Sigmoid colon (tissue), 7 donors: ENCODE measurements at places on chromosomes 7 and 10. TPM values are rescaled to one million over a fixed set of nuclear protein-coding genes. Genes with fewer than 3 reads are reported as not detected.
A peak's percentile ranks its signal among the peaks of the same experiment; 100 is the strongest.

GRCh38 chr7:32659853-32660252, 164.6 kb downstream of the AVL9 start:
- H3K4me3 ChIP-seq, result no peak overlapping the region
- no peak overlapping the region for H3K27ac ChIP-seq
- no peaks in the 10 kb centered on the region for H3K27me3 ChIP-seq
- H3K36me3 ChIP-seq, result no peaks in the 10 kb centered on the region

DNA sequence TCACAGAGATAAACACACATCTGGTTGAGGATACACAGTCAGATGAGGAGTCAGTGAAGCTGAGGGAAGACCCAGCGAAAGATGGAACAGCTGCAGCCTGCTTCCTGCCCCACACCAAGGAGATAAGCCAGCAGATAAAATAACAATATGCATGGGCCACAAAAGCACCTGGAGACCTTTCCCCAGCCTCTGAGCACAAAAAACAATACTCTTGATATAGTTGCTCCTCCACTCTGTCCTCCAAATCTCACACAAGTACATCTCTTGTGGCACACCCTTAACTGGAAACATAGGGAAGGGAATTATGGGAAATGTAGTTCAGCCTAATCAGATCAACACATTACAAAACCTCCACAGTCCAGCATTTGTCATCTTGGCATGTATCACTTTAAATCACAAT, 9.7 kb upstream of the FHIP2A start:
- no peak overlapping the region for H3K4me3 ChIP-seq
- H3K27ac ChIP-seq, result no peak overlapping the region
- no peaks in the 10 kb centered on the region for H3K27me3 ChIP-seq
- H3K36me3 ChIP-seq, result no peaks in the 10 kb centered on the region
- DNase-seq, result no peak

DNA sequence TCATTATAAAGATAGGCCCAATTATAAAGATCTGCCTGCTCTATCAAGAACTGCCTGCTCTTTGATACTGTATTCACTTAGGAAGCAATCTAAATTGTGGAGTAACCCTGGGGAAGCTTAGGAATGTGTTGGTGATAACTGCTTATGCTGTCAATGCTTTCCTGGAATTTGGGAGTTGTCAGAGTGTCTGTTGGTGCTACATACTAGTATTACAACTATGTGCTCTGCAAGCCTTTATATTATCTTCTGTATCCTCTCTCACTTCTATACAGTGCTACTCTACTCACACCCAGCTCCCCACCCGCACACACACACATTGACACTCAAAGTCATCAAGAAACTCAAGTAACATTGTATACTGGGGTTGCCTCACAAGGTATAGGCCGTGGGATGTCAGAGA, 6.1 kb downstream of the ZNF277 start:
- no peaks in the 10 kb centered on the region for H3K4me1 ChIP-seq
- no peaks in the 10 kb centered on the region for H3K36me3 ChIP-seq
- no peaks in the 10 kb centered on the region for H3K27me3 ChIP-seq
- no peak for DNase-seq
- no peak overlapping the region for H3K4me3 ChIP-seq
- no peak overlapping the region for H3K27ac ChIP-seq

GRCh38 chr10:6019010-6019782, 41.9 kb upstream of the IL15RA start:
- no peak overlapping the region for H3K4me3 ChIP-seq
- DNase-seq, result no peak
- H3K4me1 ChIP-seq, result no peaks in the 10 kb centered on the region

DNA sequence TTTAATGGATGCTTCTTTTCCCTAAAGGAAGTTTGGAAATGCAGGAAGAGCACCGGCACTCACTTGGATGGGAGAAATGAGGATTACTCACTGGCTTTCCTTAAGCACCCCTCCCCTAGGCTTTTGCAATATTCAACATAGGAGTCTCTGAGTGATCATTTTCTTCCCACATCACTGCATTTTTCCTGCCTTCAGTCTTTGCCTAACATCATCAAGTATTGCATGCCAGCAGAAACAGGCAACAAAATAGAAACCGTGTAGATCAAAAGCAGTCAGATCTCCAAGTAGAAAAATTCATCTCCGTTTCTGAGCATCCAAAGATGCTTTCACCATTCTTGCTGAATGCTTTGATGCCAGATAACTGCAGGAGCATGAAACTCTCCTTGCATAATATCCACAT, 119.9 kb downstream of the ADCYAP1R1 start:
- no peaks in the 10 kb centered on the region for H3K27me3 ChIP-seq
- DNase-seq, result no peak
- H3K4me1 ChIP-seq, result no peaks in the 10 kb centered on the region
- no peaks in the 10 kb centered on the region for H3K36me3 ChIP-seq
- H3K4me3 ChIP-seq, result no peak overlapping the region

Gene FAM25G
- not detected for total RNA-seq

DNA sequence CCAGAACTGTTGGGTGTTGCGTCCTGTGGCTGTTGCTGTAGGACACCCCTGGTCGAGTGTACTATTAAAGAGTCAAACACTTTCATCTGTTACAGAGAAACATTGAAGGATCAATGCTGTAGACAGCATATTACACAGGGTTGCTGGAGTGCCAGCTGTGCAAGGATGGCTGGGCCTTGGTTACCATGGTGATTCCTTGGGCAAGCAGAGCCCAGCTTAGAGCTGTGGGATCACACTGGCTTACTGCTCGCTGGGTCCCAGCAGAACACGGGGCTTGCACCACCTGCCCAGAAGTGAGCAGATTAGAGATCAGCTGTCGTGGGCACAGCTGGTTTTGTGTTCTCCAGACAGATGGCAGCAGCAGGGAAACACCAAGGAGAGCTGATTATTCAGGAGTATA, 76.0 kb downstream of the GPR141 start:
- H3K36me3 ChIP-seq, result no peaks in the 10 kb centered on the region
- H3K27ac ChIP-seq, result no peak overlapping the region
- no peaks in the 10 kb centered on the region for H3K27me3 ChIP-seq
- no peaks in the 10 kb centered on the region for H3K4me1 ChIP-seq
- DNase-seq, result no peak

DNA sequence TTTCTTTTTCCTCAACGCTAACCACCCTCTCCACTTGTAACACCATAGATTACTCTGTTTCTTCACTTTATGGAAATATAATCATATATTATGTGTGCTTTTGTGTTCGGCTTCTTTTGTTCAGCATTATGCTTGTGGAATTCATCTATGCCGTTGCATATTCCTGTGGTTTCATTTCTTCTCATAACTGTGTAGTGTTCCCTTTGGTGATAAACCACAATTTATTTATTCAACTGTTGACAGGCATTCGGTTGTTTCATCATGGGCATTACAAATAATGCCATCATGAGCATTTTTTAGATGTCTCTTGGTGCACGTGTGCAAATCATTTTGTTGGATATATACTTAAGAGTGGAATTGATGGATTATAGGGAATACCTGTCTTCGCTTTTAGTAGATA, 12.1 kb downstream of the AVL9 start:
- H3K36me3 ChIP-seq, result no peaks in the 10 kb centered on the region
- H3K4me1 ChIP-seq, result peaks cover 5% of the 10 kb centered on the region
- DNase-seq, result no peak
- H3K27me3 ChIP-seq, result no peaks in the 10 kb centered on the region

Gene GPR26
- not detected for total RNA-seq

DNA sequence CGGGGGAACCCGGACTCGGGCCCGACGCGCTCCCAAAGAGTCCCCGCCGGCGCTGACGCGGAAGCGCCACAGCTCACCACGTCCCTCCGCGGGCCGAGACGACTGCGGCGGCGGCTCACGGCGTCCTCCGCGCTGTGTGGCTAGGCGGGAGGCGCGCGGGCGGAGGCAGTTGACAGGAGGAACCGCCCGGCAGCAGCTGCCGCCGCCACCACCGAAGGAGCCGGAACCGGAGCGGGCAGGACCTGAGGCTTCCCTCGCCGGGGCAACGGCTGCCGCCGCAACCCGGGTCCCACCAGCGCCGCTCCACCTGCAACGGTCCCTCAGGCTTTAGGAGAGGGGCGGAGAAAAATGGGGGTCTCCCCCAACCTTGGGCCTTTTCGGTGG, 334 bp downstream of the ZNF800 start:
- H3K27ac ChIP-seq, result peak overlapping the region; percentile 97
- peak overlapping the region; percentile 94 for H3K4me3 ChIP-seq
- H3K36me3 ChIP-seq, result peaks cover 7% of the 10 kb centered on the region

GRCh38 chr10:43138757-43139241, 554 bp downstream of the CSGALNACT2 start:
- H3K27ac ChIP-seq, result peak overlapping the region; percentile 99
- H3K27me3 ChIP-seq, result no peaks in the 10 kb centered on the region
- H3K36me3 ChIP-seq, result no peaks in the 10 kb centered on the region
- peaks cover 19% of the 10 kb centered on the region for H3K4me1 ChIP-seq
- no peak for DNase-seq
- peak overlapping the region; percentile 92 for H3K4me3 ChIP-seq

- no peak overlapping the region for H3K27ac ChIP-seq
- H3K27me3 ChIP-seq, result no peaks in the 10 kb centered on the region
- no peaks in the 10 kb centered on the region for H3K4me1 ChIP-seq
- no peak overlapping the region for H3K4me3 ChIP-seq
Observed at GRCh38 chr10:89814278-89814677, 112.9 kb downstream of the KIF20B start.

Gene HPSE2
- total RNA-seq, result 11.8 TPM

- no peaks in the 10 kb centered on the region for H3K36me3 ChIP-seq
- no peaks in the 10 kb centered on the region for H3K4me1 ChIP-seq
- DNase-seq, result no peak
- no peak overlapping the region for H3K4me3 ChIP-seq
- no peak overlapping the region for H3K27ac ChIP-seq
- H3K27me3 ChIP-seq, result no peaks in the 10 kb centered on the region
Observed at GRCh38 chr7:1848911-1849311, 178.8 kb downstream of the ELFN1 start.

Gene HOXA2
- 3.0 TPM for total RNA-seq

GRCh38 chr7:121323515-121324302, 5.1 kb upstream of the WNT16 start:
- peaks cover 14% of the 10 kb centered on the region for H3K27me3 ChIP-seq
- H3K36me3 ChIP-seq, result no peaks in the 10 kb centered on the region
- H3K27ac ChIP-seq, result no peak overlapping the region
- DNase-seq, result no peak

- H3K4me3 ChIP-seq, result no peak overlapping the region
- H3K36me3 ChIP-seq, result no peaks in the 10 kb centered on the region
- DNase-seq, result no peak
Observed at GRCh38 chr10:27661514-27662286, 83.9 kb downstream of the MKX start.

- peak; percentile 88 for DNase-seq
- no peaks in the 10 kb centered on the region for H3K4me1 ChIP-seq
- H3K27me3 ChIP-seq, result no peaks in the 10 kb centered on the region
- H3K36me3 ChIP-seq, result no peaks in the 10 kb centered on the region
Observed at GRCh38 chr7:135253851-135254771, 20.5 kb downstream of the STRA8 start.

GRCh38 chr10:123496996-123497660, 169.0 kb upstream of the GPR26 start:
- H3K4me3 ChIP-seq, result no peak overlapping the region
- DNase-seq, result no peak
- no peaks in the 10 kb centered on the region for H3K36me3 ChIP-seq
- no peaks in the 10 kb centered on the region for H3K27me3 ChIP-seq
- H3K4me1 ChIP-seq, result no peaks in the 10 kb centered on the region
- H3K27ac ChIP-seq, result no peak overlapping the region

Gene C10orf143
- total RNA-seq, result 8.7 TPM

Gene CXCL12
- total RNA-seq, result 81.9 TPM

DNA sequence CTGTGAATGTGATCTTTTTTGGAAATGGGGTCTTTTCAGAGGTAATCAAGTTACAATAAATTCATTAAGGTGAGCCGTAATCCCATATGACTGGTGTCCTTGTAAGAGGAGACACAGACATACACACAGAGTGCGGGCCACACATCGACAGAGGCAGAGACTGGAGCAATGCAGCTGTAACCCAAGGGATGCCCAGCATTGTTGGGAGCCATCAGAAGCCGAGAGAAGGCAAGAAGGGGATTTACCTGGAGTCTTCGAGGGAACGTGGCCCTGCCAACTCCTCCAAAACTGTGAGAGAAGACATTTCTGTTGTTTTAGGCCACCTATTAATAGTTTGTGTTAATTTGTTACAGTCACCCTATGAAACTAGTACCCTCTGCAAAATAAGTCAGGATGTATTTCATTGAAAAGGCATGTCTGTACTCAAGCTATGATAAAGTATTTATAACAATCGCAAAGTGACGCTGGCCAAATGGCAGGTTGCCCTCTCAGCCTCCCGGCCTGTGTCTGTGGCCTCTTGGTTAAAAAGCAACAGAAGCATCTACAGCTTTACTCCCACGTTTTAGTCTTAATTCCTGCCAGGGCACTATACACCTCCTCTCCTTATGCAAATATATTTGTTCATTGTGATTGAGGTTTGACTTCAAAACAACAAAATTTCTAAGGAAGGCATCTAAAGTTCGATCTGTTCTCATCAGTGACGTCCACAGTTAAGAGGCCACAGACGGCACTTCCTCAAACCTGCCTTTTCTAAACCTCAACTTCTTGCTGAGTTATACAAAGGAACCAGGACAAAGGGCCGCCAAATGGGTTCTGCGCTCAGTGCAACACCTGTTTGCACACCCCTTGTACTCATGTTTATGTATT, 46.8 kb downstream of the HIPK2 start:
- H3K4me3 ChIP-seq, result no peak overlapping the region
- H3K27me3 ChIP-seq, result no peaks in the 10 kb centered on the region
- no peak for DNase-seq
- H3K27ac ChIP-seq, result peak overlapping the region; percentile 56
- H3K36me3 ChIP-seq, result no peaks in the 10 kb centered on the region

- H3K36me3 ChIP-seq, result no peaks in the 10 kb centered on the region
- H3K4me3 ChIP-seq, result no peak overlapping the region
- no peaks in the 10 kb centered on the region for H3K4me1 ChIP-seq
- no peak overlapping the region for H3K27ac ChIP-seq
Observed at GRCh38 chr10:4177791-4178190, 392.8 kb upstream of the KLF6 start.

GRCh38 chr10:10777279-10777678, 240.4 kb upstream of the CELF2 start:
- H3K27ac ChIP-seq, result no peak overlapping the region
- H3K36me3 ChIP-seq, result no peaks in the 10 kb centered on the region

- no peaks in the 10 kb centered on the region for H3K36me3 ChIP-seq
- DNase-seq, result no peak
- H3K27ac ChIP-seq, result peak overlapping the region; percentile 19
- no peak overlapping the region for H3K4me3 ChIP-seq
Observed at GRCh38 chr7:137967143-137968018, 34.5 kb downstream of the CREB3L2 start.

- no peak overlapping the region for H3K27ac ChIP-seq
- H3K4me3 ChIP-seq, result no peak overlapping the region
- H3K4me1 ChIP-seq, result no peaks in the 10 kb centered on the region
- no peak for DNase-seq
Observed at GRCh38 chr7:37285706-37286453, 162.8 kb downstream of the ELMO1 start.

Gene PDE6C
- not detected for total RNA-seq

Gene ZNF679
- not detected for total RNA-seq

Gene COL28A1
- 9.9 TPM for total RNA-seq
